ENCODE measurements at places on chromosomes 11 and 22.

DNA sequence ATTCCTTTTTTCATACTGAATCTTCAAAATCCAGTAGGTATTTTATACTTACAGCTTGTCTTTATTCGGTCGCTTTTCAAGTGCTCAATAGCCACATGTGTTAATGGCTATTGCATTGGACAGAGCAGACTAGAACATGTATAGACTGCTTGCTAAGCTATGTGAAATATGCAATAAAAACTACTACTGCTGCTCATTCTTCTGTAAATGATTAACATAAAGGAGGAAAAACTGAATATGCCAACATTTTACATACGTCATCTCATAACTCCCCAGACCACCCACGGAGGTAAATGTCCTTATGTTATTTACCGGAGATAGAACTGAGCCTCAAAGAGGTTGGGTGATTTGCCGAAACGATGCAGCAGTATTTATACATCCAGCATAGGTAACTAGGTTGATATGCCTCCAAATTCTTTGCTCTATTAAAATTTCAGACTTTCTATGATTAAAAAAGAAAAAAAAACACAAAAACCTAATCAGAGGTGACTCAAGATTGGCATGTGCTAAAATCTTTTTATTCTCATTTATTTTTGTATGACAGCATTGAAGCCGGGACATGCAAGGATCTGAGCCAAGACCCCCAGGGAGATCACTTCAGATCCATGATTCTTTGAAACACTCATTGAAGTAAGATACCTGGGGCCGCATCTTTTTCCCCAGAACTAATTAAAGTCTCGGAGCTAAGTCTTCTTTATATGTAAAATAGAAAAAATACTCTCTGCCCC is 78.5 kb upstream of the OR5AK2 start:
- no peak for DNase-seq

GRCh38 chr22:25447067-25447685 is 117.3 kb upstream of the GRK3 start:
- no peak for DNase-seq

GRCh38 chr11:28539239-28540030 is 431.2 kb downstream of the METTL15 start:
- DNase-seq = no peak

- DNase-seq = no peak
Measured at GRCh38 chr11:94656968-94657367, 89.8 kb downstream of the PIWIL4 start.

GRCh38 chr22:22396741-22397291 is 111.7 kb downstream of the ZNF280B start:
- no peak for DNase-seq

DNA sequence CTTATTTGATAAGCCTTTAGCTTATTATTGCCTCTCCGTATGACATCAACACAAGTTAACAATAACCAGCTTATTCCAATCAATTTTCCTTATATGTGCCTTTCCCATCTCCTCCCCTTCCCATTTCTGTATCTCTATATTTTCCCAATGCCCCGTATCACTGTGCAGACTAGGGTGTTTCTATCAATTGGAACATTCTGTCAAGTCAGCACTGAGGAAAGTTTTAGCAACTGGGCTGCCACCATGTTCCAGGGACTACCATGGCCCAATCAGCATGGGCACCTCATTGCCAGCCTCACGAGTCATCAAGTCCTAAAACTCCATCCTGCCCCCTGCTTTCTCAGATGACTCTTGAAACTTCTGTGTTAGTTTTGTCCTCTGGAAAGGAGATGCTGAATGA is 973.1 kb upstream of the CNTN5 start:
- DNase-seq = no peak

- DNase-seq = no peak
Measured at GRCh38 chr11:117083011-117083935, 15.0 kb downstream of the SIK3 start.

DNA sequence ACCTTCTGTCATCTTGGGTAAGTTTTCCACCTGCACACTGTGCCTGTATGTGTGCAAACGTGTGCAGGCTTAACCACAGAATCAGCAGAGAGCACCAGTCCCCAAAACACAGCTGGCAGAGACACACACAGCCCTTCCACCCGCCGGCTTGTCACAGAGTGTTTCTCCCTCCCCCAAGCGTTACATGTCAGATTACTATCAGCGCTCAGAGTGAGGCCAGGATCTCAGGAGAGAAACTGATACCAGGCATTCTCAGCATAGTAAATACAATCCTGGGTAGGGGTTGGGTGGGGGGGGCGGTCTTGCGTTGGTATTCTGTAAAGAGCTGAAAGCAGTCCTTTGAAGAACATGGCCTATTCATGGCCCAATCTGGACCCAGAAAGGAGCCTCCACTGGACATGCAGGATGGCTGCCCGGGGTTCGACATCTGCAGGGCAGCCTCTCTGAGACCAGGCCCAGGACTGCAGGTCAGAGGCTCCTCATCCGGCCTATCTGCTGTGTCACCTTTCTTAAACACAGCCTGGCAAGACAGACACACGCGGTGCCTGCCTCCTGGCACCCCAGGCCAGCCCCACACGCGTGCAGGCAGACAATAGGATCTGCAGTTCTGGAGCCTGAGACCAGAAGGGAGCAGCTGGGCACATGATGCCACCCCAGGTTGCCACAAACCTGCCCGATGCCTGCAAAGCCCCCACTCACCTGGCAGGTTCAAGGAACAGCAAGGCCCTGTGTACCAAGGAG is 1.7 kb downstream of the OSBPL5 start:
- DNase-seq = no peak

- no peak for DNase-seq
Measured at GRCh38 chr11:3984896-3985295, 109.7 kb upstream of the RRM1 start.

- no peak for DNase-seq
Measured at GRCh38 chr11:2883979-2884815, 1.4 kb downstream of the CDKN1C start.

DNA sequence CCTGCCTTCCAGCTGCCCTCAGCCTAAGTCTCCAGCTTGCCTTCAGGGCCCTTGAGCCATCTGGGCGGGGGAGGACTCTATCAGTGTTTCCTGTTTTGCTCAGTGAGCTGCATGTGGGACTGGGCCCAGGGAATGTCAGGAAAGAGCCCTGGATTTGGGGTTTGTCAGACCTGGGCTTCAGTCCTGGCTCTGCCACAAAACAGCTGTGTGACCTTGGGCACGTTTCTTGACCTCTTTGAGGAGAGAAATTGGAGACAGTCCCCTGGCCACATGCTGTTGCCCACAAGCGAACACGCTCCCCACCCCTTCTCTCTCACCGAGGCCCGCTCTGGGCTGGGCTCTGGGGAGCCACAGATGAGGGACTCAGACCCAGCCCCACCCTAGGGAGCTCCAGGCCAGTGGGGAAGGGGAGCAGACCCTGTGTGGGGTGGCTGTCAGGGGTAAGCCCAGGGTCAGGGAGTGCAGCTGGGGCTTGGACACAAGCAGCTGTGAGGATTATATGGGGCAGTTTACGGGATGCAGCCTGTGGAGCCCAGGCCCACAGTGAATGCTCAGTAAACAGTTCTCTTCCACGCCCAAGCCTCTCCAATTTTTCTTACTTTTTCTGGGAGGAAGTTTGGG is 12.3 kb downstream of the MYO7A start:
- no peak for DNase-seq

- DNase-seq = peak; percentile 25
Measured at GRCh38 chr11:120523196-120523595, 11.6 kb downstream of the GRIK4 start.

- DNase-seq = no peak
Measured at GRCh38 chr11:8586805-8587204, 7.2 kb downstream of the STK33 start.

DNA sequence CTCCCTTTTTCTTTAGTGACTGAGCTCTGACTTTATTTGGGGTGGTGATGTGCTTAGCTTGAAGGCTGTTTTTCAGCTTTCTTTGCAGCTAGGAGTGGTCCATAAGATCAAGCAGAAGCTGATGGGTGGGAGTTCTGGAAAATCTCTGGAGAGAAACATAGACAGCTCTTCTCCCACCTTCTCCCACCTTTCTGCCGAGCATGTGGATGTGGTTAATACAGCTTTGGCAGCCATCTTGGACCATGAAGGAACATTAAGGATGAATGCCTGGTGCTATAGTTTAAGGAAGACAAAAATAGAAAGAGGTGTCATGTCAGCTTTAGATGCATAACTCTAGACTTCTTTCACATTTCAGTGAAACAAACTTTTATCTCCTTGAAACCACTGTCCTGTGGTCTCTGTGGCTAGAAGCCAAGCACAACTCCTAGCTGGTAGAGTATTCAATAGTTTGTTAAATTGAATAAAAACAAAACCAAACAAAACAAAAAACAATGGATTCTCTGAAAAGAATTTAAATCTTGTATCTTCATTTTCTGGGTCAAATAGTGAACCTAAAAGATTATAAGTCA is 203.6 kb upstream of the SESN3 start:
- no peak for DNase-seq

- no peak for DNase-seq
Measured at GRCh38 chr11:76752321-76753143, 30.6 kb upstream of the TSKU start.

- no peak for DNase-seq
Measured at GRCh38 chr11:61273178-61274078, 21.7 kb downstream of the VWCE start.

GRCh38 chr11:32395127-32395526 is 40.2 kb downstream of the WT1 start:
- no peak for DNase-seq

GRCh38 chr11:3370311-3370870 is 8.6 kb downstream of the ZNF195 start:
- no peak for DNase-seq

DNA sequence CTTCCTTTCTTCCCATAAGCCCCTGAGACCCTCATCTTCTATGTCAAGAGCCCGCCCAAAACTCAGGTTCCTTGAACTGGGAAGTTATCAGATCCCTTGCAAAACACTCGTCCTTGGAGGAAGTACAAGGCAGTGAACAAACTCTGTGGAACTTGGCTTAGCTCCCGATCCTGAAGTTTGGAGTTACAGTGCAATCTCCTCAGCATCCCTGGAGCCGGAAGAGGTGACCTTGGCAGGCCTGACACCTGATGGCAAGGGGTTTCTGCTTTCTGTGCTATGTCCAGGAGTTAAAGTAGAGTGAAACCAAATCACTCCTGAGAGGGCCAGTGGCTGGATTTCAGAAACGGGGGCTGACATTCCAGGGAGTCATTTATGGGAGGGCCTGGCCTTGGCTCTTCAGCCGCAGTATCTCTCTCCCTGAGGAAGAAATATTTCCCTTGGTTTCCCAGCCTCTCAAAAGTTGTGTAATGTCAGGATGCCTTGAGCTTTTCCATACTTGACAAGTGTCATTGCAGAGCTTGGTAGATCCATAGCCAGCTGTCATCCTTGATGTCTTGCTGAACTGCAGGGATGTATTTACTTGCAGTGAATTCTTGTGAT is 1.9 kb upstream of the GRAMD1B start:
- DNase-seq = no peak

- no peak for DNase-seq
Measured at GRCh38 chr11:60691661-60692060, 7.8 kb upstream of the MS4A8 start.

- no peak for DNase-seq
Measured at GRCh38 chr22:44439356-44440223, 58.4 kb downstream of the RTL6 start.

GRCh38 chr11:44823868-44824267 is 97.1 kb downstream of the TSPAN18 start:
- DNase-seq = no peak

GRCh38 chr11:102767800-102768199 is 12.6 kb downstream of the MMP10 start:
- DNase-seq = no peak
